Sigmoid colon (tissue), 7 donors: ENCODE measurements at places on chromosomes 13 and 19. TPM values are rescaled to one million over a fixed set of nuclear protein-coding genes. Genes with fewer than 3 reads are reported as not detected.

DNA sequence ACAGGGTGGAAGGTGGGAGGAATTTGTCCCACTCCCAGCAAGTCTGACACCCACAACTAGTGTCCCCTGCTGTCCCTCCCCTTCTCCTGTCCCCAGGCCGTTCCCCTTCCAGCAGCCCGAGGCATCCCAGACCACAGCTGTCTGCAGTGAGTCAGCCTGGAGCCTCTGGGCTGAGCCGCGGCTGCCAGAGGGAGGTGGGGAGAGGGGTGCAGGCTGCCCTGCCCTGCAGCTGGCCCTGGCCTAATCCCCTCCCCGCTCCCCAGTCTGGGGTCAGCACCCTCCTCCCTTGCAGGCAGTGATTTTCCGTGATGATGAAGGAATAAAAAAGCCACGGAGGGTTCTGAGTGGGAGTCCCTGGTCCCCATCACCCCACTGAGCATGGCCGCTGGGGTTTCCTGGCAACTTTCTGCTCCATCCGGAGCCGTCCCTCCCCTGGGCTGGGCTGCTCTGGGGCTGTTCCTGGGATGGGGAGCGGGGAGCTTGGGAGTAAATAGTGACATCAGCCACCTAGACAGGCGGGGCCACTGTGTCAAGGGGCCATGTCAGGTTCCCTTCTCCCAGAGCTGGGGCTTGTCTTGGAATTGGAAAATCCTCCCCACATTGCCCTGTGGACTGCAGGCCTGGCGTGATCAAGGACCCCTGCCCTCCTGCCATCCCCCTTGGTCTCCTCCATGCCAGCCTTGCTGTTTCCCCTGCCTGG is 16.8 kb downstream of the SPC24 start:
- peak overlapping the region; percentile 99 for H3K27ac ChIP-seq
- DNase-seq = peak; percentile 94
- H3K36me3 ChIP-seq = no peaks in the 10 kb centered on the region
- no peaks in the 10 kb centered on the region for H3K27me3 ChIP-seq
- H3K4me1 ChIP-seq = no peaks in the 10 kb centered on the region

DNA sequence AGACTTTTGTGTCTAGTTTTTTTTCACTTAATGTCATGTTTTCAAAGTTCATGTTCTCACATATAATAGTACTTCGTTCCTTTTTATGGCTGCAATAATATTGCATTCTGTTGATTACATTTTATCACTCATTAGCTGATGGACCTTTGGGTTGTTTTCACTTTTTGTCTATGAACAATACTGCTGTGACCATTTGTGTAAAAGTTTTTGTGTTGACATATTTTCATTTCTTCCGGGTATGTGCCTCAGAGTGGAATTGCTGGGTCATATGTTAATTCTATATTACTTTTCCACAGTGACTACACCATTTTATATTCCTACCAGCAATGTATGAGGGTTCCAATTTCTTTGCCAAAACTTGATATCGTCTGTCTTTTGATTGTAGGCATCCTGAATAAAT is 85.8 kb upstream of the MLNR start:
- no peak overlapping the region for H3K27ac ChIP-seq
- peaks cover 15% of the 10 kb centered on the region for H3K36me3 ChIP-seq
- H3K27me3 ChIP-seq = no peaks in the 10 kb centered on the region
- no peak overlapping the region for H3K4me3 ChIP-seq
- DNase-seq = no peak
- no peaks in the 10 kb centered on the region for H3K4me1 ChIP-seq

DNA sequence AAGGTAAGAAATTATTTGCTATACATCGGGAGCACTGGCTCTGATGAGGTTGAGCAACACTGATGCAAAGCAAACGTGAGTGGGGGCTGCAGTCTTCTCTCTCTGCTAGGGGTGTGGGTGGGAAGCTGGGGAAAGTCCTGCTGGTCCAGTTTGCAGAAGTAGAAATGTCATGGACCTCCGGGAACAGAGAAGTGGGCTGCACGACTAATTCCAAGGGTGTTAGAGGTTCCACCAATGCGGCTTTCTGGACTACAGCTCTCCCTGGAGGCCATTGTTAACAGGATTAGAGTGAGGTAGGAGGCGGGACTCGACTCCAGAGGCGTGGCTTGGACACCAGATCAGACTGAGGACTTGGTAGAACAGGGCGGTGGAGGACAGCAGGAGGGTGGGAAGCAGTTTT is 5.7 kb upstream of the FBXO27 start:
- no peak for DNase-seq
- no peaks in the 10 kb centered on the region for H3K4me1 ChIP-seq
- H3K4me3 ChIP-seq = no peak overlapping the region
- no peaks in the 10 kb centered on the region for H3K36me3 ChIP-seq
- no peaks in the 10 kb centered on the region for H3K27me3 ChIP-seq
- H3K27ac ChIP-seq = no peak overlapping the region

DNA sequence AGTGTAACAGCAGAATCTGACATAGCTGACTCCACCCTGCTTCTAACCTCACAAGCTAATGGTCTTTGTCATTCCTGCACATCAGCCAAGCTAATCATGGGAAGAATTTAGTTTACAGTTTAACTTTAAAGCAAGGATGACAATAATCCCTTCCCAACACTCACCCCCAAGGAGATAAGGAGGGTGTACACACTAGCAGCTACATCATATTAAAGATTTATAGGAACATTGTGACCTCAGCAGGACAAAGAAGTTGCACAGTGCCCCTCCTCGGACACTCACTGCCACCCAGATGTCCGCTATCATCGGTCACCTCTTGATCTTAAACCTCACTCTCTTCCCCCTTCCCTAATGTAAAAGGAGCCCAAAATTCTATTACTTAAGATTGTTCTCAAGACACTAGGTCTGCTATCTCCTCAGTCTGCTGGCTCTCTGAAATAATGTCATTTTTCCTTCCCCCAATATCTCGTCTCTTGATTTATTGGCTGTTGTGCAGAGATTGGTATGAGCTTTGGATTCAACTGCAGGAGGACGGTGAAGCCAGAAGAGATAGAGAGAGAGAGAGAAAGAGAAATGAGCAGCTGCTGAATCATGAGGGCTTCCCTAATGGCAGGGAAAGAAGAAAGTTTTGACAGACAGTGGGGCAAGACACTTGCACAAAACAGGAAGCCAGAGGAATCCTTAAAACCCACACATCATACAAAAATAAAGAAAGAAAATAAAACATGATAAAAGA is 17.5 kb upstream of the FFAR2 start:
- DNase-seq = no peak
- H3K4me3 ChIP-seq = no peak overlapping the region
- peaks cover 8% of the 10 kb centered on the region for H3K4me1 ChIP-seq
- H3K27ac ChIP-seq = no peak overlapping the region

- no peaks in the 10 kb centered on the region for H3K36me3 ChIP-seq
- peaks cover 5% of the 10 kb centered on the region for H3K4me1 ChIP-seq
- H3K27me3 ChIP-seq = peaks cover 4% of the 10 kb centered on the region
- H3K4me3 ChIP-seq = peak overlapping the region; percentile 4
Measured at GRCh38 chr19:10027158-10027997, 14.1 kb downstream of the RDH8 start.

Gene SOX21
- not detected for total RNA-seq

Gene EDDM13
- total RNA-seq = not detected
